ENCODE measurements at places on chromosomes 2 and 18. TPM values are rescaled to one million over a fixed set of nuclear protein-coding genes. Genes with fewer than 3 reads are reported as not detected.

GRCh38 chr2:9208875-9209274, 2.3 kb downstream of the ASAP2 start:
- no peak for DNase-seq

GRCh38 chr2:206937555-206937954, 1.8 kb upstream of the CPO start:
- no peak for DNase-seq

GRCh38 chr2:26980971-26981370, 10.5 kb downstream of the MAPRE3 start:
- no peak for DNase-seq

- DNase-seq: no peak
Observed at GRCh38 chr18:25223211-25223610, 128.8 kb downstream of the ZNF521 start.

DNA sequence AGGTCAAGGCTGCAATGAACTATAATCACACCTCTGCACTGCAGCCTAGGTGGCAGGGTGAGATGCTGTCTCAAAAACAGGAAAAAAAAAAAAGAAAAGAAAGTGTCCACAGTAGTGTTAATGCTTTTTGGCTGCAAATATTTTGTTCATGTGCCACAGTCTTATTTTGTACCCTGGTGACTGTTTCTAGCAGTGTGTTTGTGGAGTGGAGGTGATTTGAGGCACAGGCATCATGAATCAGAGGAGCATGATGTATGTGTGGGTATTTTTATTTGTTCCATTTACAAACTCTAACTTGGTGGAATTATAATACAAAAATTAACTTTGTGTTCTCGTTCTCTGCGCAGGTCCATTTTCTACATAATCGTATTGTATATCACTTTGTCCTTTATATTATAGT, 30.6 kb downstream of the DTNA start:
- DNase-seq: no peak

DNA sequence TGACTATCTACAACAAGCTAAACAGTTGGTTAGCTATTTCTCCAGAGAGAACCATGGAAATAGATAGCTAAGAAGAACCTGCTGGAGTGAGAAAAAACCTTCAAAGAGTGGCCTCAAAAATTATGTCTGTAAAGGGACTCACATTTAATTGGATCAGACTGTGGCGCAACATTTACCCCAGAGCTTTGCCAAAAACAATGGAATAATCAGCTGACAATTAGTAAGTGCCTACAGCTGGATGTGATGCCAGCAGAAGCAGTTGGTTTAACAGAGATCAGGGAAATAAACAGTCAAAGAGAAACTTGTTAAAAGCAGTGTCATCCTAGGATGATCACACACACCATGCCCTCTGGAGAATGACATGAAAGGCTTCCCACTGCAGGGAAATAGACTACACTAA, 310.7 kb downstream of the CLIP4 start:
- DNase-seq: no peak

- DNase-seq: peak; percentile 4
Observed at GRCh38 chr2:191114403-191114886, 36.3 kb downstream of the STAT4 start.

GRCh38 chr18:73007195-73007914, 139.6 kb upstream of the NETO1 start:
- no peak for DNase-seq

Gene TRAPPC12
- 59.2 TPM for polyA plus RNA-seq

Gene KCNK3
- polyA plus RNA-seq: not detected

Gene OTOS
- not detected for polyA plus RNA-seq

Gene LBX2
- 0.78 TPM for polyA plus RNA-seq

Gene MATN3
- polyA plus RNA-seq: 1.1 TPM

Gene GEN1
- 18.5 TPM for polyA plus RNA-seq

All from muscle of arm (tissue), 14 donors.